CD4-positive, alpha-beta T cell treated with Interleukin-1 beta for 1 hour (primary cell): ENCODE measurements at places on chromosomes 1 and 21.
A peak's percentile ranks its signal among the peaks of the same experiment; 100 is the strongest.

DNA sequence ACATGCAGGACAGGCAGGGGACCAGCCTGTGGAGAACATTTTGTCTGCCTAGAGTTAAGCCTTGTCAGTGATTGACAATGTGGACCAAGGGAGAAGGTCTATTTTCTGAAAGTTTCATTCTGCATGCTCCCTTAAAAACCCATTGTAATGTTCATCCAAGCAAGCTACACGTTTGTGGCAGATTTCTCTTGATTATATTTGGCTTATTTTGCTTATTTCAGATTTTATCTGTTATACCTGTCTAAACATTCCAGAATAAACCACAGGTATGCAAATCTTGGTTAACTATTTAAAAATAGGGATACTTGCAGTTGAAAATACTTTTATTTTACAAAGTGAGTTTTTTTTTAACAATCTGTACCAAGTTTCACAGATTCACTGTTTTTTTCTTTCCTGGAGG is 78.2 kb upstream of the F3 start:
- no peak for DNase-seq

DNA sequence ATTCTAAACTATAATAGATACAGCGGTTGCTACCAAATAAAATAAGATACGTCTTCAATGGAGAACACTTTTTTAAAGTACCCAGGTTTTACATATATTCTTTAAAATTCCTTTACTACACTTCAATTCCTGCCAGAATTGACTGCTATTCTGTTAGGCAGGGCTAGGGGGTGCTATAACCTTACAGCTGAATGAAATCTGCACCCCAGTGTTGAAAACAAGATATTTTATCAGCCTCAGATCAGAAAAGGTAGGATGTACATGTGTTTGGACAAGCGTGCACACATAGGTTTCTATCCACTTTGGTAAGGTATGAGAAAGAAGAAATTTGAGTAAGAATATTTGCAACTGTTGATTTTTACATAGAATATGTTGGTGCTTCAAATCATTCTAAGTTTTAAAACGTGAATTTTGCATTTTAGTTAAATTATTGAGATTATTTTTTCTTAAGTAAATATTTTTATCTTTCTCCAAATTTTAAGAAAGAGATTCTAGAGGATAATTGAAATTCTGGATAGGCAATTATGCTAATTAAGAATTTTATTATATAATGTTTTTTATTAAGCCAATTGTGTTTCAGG is 490.8 kb upstream of the ADGRL4 start:
- DNase-seq = no peak

DNA sequence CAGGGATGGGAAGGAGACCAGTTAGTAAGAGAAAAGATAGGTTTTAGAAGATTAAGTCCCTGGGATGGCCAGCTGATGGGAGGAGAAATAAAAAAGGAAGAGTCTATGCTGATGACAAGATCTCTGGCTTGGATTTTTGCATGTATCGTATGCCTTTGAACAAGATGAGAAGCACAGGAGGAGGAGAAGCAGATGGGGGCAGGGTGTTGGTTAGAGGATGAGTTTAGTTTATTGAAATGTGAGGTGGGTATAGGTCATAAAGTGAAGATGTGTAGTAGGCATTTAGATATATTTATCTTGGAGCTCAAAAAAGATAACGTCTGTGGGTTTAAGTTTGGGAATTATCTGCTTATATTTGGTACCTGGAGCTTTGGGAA is 1.4 kb downstream of the TIPRL start:
- peak; percentile 4 for DNase-seq

DNA sequence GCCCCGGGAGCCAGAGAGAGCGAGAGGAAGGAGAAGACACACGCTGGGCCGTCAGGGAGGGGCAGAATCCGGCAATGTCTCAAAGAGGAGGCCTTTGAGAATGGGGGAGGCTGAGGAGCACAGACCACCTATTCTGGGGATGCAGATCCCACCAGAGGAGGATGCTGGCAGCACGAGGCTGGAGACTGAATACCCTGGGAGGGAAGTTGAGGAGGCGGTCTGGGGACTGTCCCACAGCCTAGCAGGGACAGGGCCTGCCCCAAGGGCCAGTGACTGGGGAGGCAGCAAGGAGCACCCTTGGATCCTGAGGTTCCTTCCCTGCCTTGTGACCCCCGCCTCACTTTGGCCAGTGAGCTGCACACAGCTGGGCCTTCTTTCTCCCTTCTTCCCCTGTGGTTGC is 49.2 kb downstream of the SLC37A1 start:
- DNase-seq = no peak

DNA sequence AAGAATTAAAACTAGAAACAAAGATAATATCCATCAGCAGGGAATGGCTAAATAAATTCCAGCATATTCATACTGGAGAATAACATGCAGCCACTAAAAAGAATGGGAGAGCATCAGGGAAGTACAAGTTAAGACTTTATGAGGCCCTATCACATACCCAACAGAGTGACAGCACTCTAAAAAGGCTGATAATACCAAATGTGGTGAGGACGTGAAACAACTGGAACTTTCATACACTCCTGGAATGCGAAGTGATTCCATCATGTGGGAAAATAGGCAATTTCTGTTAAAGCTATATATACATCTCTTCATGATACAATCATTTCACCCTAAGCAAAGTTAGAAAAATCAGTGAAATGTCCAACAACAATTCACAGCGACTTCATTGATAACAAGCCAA is 42.6 kb downstream of the COL6A1 start:
- no peak for DNase-seq

DNA sequence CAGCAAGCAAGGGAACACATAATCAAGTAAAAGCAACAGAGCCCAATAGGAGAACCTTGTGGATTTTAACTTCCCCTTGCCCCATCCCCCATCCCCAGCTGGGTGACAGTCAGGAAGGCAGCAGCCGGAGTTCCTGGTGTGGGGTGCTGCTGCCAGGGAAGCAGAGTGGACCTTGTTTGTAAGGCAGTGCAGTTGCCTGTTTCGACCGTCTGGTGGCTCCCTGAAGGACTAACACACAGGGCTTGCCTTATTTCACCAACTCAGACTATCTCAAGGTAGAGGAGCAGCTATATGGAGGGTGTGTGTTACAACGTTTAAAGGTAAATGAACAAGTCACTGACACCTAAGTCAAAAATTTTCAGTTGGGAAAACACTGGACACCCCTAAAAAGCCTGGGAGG is 6.6 kb downstream of the KRTAP10-8 start:
- peak; percentile 11 for DNase-seq

DNA sequence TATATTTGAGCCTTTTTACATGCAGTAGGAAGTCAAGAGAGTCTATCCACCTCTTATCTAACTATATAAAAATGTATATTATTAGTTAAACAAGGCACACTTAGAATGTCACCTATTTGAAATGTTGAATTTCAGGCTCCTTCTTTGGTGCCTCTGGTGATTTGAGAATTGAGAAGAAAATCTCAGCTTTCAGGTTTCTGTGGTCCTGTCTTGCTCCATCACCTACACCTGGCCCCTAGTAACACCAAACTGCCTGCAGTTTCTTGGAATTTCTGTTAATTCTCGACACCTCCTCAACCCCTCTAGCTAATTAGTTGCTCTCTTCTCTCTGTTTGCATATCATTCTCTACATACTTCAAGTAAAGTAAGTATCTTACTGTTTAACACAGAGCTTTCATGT is 54.9 kb upstream of the WNT2B start:
- no peak for DNase-seq

GRCh38 chr1:168843401-168843800 is 114.4 kb upstream of the DPT start:
- no peak for DNase-seq

DNA sequence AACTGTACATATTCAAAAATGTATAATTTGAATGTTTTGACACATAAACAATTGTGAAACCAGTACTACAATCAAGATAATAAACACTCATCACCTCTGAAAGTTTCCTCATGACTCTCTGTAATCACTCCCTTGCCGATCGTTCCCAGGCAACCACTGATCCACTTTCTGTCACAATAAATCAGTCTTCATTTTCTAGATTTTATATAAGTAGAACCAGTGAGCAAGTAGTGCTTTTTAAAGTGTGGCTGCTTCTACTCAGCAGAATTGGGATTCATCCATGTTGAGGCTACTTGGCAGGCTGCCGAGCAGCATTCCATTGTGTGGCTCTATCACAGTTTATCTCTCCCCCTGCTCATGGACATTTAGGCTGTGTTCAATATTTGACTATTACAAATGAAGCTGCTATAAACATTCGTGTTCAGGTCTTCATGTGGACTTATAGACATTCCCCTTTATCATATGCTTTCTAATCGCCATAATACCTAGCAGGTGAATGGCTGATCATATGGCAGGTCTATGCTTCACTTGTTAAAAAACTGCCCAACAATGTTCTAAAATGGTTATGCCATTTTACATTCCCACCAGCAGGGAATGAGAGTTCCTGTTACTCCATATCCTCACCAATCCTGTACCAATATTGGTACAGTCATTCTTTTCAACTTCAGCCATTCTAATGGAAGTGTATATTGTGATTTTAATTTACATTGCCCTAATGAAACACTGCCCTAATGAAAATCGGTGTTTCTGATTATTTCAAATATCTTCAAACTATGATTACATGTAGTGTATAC is 20.5 kb downstream of the TEX38 start:
- no peak for DNase-seq

GRCh38 chr1:232353001-232353400 is 276.9 kb downstream of the SIPA1L2 start:
- no peak for DNase-seq

- no peak for DNase-seq
These were observed 189.6 kb upstream of the ZRANB2 start for GRCh38 chr1:71270394-71270915.

- no peak for DNase-seq
These were observed 72.9 kb downstream of the ITPKB start for GRCh38 chr1:226666164-226666506.

DNA sequence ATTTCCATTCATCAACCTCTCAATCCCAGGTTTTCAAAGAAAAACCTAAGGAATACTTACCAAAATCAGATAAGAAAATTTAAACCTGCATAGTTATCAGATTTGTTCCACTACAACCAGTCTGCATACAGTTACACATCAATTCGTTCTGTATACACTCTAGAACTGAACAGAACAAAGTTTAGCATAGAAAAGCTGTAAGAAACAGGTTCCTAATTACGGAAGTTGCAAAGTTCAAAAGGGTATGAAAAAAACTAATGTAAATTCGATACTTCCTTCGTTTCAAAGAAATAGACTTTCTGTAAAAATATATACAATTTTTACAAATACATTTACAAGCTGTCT is 3.1 kb downstream of the MCL1 start:
- DNase-seq = no peak

DNA sequence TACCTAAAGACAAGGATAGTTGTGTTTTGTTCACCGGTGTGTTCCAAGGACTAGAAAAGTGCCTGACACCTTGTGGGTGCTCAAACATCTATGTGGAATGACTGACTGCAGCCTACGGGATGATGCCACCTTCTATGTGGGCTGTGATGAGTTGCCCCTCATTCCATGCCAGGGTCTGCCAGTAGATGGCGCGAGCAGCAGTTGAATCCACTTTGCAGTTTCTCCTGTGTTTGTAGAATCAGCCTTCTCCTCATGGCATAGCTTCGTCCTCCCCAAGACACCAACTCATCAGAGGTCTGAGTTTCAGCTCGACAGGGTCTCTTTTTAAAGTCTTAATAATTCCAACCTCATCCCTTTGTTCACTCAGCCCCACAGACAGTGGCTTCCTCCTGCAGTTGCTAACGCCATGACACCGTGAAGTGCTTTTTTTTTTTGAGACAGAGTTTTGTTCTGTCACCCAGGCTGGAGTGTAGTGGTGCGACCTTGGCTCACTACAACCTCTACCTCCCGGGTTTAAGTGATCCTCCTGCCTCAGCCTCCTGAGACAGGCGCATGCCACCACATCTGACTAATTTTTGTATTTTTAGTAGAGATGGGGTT is 133.7 kb downstream of the CAPN8 start:
- peak; percentile 49 for DNase-seq

DNA sequence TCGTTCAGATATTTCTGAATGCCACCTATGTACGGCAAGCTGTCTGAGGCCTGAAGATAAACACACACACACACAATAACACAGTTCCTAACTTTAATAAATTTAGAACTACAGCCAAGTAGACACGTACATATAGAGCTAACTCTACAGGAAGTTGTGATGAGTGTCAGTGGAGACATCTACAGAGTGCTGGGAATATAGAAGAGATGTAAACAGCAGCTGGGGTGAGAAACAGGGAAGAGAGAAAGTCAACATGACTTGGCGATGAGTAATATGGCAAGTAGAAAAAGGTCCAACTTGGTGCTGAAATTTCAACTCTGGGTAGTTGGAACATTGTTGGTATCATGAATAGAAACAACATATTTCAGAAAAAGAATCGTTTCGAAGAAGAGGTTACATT is 206.5 kb downstream of the ZP4 start:
- no peak for DNase-seq

GRCh38 chr1:162113419-162113818 is 43.9 kb downstream of the NOS1AP start:
- no peak for DNase-seq

- no peak for DNase-seq
These were observed 119.6 kb downstream of the HUNK start for GRCh38 chr21:31992391-31992790.

DNA sequence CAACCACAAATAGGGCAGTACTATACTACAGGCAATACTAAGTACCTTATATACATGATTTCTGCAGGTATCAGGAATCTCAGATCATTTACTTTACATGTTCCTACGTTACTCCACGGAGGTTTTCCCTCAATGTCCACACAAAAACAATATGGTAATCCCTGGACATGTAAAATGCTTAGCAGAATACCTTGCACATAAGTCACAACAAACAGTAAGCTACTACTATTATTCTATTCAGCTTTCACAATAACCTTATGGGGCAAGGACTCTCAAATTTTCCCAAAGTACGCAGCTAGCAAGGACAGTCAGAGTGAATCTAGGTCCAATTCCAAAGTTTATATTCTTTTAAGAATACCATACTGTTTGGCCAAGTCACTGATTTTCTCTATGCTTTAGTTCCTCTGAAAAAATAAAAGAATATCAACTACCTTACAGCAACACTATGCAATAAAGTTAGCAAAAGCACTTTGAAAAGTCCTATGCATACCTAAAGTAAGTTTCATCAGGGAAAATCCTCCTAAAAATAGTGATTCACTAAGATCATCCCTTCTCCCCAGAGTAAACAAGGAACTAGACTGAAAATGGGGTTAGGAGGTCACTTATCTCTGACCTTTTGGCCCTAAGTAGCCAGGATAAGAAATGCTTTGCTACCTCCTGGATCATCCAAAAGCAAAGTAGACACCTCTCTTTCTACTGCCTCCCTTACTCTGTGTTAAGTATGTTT is 67.4 kb downstream of the LUZP1 start:
- no peak for DNase-seq

DNA sequence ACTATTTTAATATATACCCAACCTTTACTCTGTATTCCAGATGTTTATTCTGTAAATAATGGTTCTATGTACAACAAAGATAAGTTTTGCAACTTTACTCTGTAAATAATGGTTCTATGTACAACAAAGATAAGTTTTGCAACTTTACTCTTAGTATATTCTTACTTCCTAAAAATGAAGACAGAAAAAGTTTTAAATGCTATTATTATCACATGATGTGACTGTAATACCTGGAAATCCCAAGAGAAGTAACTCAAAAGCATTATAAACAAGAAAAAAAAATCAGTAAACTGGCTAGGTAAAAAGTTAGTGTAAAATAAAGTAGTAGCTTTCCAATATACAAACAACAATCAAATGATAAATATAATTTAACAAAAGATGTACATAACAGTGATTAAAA is 18.5 kb upstream of the EXO1 start:
- DNase-seq = no peak
